ENCODE measurements at places on chromosomes 5 and 9.
A peak's percentile ranks its signal among the peaks of the same experiment; 100 is the strongest.

DNA sequence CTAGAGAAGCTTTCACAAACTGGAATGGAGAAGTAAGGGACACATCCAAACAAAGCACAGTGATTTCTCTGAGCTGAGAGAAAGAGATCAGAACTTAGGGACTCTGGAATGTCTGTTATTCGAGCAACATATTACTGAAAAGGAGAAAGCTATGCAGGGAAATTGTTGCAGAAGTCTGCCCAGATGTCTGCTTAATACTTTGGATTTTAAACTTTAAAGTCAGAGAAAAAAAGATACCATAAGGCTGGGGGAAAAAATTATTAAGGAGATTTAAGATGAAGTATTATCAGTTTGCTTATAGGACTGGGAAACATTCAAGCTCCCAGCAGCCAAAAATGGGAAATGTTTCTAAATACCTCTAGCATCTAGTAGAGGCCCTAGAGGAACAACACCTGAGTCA lies 803.9 kb downstream of the TAF11L14 start:
- DNase-seq: no peak

DNA sequence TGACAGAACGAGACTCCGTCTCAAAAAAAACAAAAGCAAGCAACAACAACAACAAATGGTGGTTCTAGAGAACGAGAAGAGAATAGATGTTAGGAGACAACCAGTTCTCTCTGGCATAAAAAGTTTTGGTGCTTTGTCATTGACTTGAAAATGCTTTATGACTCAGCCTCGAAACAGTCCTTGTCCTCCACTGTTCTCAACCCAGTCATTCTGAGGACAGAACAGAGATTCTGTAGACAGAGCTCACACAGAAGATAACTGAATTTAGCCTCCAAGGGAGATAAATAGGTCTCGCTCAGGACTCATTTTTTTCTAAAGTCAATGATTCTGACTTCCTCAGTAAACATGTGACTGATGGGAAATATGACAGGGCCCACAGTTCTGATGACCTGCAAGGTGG lies 76.0 kb upstream of the FSTL4 start:
- no peak for DNase-seq

DNA sequence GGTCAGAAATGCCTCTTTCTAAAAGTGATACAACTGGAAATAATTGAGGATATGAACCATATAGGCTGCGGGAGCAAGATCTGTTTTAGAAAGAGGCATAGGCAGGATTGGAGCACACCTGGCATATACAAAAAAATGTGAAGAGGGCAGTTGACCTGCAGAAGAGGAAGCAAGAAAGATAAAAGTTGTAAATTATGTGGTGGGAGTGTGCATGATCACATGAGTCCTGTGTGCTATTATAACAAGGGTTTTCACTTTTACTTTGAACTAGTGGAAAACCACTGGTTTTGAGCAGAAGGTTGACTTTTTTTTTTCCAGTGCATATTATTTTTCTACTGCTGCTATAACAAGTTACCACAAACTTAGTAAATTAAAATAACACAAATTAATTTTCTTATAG lies 489.3 kb downstream of the ANXA1 start:
- DNase-seq: no peak

DNA sequence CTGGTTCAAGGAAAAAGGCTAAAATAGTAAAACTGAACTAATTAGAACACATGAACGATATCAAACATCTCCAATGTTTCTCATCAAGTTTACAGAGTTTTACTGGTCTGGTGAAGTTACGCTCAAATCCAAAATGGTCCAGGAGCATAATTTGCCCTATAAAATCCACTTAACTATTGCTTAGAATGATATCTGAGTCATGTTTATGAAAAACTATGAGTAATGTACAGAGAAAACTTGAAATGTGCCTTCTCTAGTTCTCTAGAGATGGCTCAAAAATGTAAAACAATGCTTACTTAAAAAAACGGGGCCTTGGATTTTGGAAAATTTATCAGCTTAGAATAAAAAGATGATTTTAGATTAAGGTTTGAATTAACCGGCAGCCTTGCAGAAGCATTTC lies 108.1 kb downstream of the FBXW11 start:
- DNase-seq: no peak

DNA sequence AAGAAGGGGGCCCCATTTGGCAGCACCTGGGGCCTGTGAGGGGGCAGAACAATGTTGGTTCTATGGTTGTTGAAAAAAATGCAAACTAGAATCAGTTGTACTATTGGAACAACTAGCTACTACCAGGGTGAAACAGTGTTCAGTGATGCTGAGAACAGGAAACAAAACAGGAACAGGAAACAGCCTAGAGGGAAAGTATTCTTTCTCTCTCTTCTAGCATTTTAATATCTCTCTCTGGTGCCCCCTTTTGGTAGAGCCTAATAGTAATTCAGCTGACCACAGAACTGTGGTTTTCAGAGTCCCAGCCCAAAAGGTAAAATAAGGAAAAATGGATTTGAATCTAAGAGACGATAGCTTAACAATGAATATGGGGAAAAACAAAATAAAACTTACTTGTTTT lies 138.0 kb upstream of the KCNN2 start:
- no peak for DNase-seq

- no peak for DNase-seq
Measured at GRCh38 chr9:121333950-121334773, 35.9 kb downstream of the STOM start.

DNA sequence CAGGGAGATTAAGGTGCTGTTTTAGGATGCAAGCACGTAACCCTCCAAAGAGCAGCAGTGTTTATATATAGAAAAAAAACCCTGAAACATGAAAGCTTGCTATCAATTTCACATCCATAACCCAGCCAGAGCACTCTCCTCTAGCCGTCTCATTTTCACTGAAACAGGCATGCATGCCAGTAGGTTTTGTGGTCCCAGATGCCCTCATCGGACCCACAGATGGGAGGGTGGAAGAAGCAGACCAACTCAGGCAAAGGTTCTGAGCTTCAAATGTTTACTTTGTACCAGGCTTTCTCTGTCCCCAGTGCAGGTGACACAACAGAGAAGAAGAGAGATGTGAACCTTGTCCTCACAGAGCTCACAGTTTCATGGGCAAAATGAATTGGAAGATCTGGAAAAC lies 127.4 kb upstream of the ATP10B start:
- no peak for DNase-seq

DNA sequence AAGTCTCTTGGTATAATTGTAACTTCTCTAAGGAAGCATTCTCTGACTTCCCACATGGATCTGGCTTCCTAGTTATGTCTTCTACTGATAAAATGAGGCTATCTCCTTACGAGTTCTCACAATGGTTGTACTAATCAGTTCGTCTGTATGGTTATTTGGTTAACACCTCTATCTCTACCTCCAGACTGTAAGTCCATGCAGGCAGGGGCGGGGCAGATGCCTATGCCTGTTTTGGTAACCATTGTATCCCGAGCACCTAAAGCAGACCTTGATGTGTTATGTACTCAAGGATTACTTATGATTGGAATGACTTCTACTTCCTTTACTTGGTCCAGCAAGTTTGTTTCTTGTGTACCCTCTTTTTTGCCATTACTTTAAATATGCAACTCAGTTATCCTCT lies 125.0 kb upstream of the PITX1 start:
- DNase-seq: no peak

GRCh38 chr5:9977070-9977469 lies 272.6 kb downstream of the ATPSCKMT start:
- no peak for DNase-seq

DNA sequence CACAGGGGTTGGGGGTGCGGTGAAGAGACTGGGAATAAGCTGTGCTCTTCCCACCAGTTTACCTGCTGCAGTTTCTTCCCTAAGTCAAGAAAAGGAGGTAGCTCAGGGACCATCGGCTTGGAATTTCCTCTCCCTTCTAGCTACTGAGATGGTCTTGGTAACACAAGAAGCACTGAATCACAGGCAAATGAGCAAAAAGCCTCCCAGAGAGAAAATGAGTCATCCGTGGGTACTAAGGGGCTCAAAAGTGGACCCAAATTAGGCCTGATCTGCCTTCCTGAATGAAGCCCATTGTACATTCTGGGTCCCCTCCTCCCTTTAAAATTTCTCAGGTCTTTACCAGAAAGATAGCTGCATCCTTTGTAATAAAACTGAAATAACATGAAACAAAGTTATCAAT lies 49.9 kb downstream of the PTPN3 start:
- DNase-seq: no peak

DNA sequence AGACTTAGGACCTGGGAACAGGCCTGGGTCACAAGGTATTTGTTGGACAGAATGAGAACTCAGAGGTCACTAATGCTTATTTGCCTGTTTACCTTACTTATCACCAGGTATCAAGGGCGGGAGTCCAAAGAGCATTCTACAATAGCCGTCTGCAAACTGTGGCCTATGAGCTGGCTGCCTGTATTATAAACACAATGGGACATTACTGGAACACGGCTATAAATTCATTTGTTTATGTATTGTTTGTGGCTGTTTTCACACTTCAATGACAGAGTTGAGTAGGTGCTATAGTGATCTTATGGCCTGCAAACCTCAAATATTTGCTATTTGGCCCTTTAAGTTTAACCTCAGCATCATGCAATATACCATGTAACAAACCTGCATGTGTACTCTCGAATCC lies 76.6 kb upstream of the ASTN2 start:
- DNase-seq: no peak

DNA sequence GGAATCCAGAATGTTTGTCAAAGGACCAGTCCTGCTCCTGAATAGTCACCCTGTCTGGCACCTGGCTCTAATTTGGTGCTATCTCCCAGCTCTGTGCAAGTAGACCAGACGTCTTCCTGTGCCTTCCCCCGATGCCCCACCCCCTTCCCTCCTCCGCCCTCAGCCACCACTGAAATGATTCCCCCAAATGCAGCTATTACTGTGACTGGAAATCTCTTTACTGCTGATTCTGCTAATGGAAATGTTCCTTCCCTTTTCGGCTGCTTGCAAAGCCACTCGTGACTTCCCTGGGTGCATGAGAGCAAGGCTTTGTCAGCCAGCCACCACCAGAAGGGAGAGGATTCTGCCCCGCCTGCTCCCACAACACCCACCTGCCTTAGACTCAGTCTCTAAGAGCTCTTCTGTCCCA lies 11.4 kb downstream of the ASTN2 start:
- no peak for DNase-seq

- peak; percentile 52 for DNase-seq
Measured at GRCh38 chr9:126499005-126499910, 114.5 kb upstream of the LMX1B start.

DNA sequence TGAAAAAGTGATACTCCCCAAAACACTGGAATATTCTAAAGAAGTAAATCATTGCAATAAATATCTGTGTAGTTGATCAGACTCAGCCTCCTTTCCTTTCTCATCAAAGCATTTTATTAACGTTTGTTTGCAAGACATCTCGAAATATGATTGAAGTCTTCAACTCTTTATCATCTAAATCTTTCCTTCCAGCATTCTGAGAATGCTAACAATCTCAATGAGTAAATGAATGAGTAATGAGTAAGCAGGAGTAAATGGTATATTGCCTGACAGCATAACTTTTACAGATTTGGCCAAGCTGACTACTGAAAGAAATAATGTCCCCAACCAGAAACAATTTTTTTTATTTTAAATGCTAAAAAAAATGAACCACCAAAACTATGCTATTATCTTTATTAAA lies 157.1 kb downstream of the SLCO4C1 start:
- DNase-seq: no peak

DNA sequence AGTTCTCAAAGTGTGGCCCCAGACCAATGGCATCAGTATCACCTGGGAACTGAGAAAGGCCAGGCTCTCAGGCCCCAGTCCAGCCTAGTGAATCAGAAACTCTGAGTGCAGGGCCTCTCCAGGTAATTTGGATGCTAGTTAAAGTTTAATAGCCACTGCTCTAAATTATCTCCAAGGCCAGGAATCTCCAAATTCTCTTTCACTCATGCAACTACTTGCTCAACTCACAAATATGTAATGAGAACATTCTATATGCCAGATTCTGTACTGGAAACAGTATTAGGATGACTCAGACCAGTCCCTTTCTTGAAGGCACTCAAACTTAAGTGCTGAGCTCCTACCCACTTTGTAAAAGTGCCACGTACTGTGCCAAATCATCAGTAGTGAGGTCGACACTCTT lies 84.6 kb downstream of the PAPPA start:
- DNase-seq: no peak

DNA sequence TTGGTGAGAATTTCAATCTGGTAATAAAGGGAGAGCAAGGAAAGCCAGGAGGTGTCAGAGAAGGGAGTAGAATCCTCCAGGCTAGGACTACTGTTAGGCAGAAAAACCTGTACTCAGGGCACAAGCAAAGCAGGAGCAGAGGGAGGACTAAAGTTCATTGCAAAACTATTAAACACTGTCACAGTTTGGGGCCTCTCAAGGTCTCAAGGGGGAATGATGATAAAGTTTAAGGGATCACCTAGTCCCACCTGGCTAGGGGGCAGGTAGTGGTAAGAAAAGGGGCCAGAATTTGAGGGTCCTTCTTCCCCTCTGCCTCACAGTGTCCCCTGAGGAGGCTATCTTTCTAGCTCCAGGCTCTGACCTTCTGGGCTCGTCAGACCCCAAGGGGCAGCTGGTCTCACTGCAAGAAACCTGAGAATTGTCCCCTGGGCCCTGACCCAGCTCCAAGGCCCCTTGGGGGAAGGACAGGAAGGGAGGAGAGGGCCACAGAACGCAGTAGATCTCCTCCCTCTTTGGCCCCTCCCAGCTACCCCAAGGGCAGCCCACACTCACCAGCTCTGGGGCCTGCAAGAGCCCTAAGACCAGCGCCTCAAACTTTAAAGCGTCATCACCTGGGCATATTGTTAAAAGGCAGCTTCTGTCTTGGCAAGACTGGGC lies 974 bp downstream of the CCDC69 start:
- peak; percentile 46 for DNase-seq
